ENCODE measurements at places on chromosomes 6 and 20.

- no peak for DNase-seq
Measured at GRCh38 chr20:39130627-39131026, 168.5 kb downstream of the DHX35 start.

DNA sequence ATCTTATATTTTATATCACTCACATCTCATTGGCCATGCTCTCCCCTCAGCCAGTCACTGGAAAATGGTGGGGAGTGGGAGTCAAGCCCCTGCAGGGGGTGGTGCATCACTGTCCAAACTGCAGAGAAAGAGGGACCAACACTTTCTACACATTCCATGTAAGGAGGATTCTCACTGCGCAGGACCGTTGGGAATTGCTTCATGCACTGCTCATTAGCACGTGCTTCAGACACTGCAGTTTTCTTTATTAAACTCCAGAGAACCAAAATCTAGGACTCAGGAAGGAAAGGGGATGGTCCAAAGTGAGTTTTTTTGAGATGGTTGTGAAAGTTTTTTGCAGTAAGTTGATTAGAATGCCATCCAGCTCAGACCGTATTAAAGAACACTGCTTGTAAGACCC lies 269.8 kb downstream of the FARS2 start:
- no peak for DNase-seq

DNA sequence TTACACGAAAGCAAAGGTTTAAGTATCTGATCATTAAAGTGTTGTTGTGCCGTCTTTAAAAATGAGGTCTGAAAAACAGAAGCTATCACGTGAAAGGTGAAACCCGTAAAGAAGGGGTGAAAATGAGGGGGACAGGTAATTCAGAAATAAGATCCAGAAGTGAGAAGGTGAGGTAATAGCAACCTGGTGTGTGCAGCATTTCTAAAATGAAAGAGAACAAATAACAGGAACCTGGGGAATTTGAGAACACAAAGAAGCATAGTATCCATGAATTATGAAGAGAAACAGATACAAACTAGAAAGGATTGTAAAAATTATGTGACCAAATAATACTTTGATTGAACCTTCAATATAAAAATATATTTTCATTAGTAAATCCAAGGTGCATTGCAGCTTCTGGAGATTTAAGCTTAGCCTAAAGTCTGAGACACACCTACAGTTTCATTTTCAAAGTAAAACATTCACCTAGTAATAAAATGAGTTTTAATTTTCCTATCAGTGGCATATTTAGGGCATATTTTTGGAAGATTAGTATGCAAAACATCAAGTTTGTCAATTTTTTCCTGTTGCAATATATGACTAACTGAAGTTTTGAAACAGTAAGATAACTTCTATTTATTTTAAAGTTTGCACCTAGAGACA lies 1.4 kb downstream of the HEY2 start:
- DNase-seq: no peak

GRCh38 chr6:22145823-22146677 lies 150.8 kb downstream of the PRL start:
- no peak for DNase-seq

DNA sequence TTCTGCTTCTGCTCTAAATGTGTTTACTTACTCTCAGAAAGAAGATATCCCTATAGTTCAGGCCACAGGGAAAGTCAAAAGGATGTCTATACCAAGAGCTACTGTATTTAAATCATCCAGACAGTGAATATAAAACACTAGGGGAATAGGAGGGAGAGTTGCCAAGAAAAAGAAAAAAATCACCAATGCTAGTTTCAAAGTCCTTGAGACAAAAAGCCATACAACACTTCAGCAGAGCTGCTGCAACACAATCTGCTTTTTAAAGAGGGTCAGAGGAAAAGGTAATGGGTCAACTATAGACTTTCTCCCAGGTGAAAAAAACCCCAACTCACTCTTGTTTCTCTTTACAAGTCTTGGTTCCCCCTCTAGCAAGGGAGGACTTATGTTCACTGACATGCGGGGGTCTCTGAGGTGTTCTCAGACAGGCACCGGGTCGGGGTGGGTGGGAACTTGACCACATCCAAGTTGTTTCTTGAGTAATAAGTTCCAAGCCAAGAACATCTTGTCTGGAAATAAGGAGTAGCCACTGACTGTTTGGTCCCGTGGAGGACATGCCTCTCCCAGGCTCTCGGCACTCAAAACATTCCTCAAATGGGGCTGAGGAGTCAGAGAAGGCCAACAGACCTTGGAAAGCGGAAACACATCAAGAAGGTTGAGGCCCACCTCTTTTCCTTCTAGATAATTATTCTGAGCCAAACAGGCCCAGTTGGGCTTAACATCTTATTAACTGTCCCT lies 47.7 kb downstream of the GJA10 start:
- no peak for DNase-seq

DNA sequence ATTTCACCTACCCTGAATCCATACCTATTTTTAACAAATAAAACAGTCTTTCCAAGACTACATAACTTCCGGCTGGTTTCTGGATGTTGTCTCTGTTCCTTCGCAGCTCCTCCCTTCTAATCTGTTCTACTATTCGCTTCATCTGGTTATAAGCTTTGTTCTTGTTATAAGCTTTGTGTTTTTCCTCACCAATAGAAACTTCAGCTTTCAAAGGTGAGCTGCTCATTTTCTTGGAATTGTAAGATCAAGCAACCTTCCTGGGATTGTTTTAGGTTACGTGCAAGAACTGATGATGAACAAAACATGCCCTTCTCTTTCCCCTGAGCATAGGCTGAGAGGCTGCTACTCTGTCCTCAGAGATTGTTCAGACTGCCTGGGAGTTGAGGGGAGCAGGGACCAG lies 2.1 kb downstream of the GFOD1 start:
- DNase-seq: no peak

DNA sequence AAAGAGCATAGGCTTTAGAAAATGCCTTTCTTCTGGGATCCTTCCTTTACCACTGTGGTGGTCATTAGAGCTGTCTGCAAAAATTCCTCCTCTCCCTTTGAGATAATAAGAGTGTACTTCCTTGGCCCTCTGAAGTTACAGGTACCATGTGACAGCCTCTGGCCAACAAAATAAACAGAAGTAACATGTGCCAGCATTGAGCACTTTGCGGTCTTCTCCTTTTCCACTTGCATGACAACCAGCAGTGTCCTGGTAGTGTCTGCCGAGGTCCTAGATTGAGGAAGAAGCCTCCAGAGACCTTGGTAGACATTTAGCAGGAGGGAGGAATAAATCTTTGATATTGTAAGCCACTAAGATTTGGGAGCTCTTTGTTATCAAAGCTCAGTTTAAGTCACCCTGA lies 87.5 kb upstream of the ARID1B start:
- DNase-seq: no peak

GRCh38 chr20:16143596-16143995 lies 429.7 kb downstream of the KIF16B start:
- DNase-seq: no peak

- no peak for DNase-seq
Measured at GRCh38 chr20:49505518-49505917, 23.1 kb upstream of the KCNB1 start.

DNA sequence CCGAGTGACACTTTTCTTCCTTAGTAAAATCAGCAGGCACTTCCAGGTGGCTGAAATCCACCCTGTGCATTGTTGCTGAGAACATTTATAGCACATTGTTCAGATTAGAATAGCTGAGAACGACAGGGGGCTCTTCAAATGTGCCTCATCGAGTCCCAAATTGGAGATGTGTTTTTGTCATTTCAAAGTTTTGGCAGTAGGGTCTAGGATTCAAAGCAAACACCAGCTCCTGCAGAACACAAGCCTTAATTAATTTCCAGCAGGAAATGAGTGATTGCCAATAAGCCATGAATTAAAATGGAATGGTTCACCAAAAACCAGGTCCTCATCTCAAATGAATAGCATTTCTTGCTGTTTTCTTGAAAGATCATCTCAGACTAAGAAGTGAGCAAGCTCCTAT lies 171.6 kb downstream of the PLCB1 start:
- DNase-seq: no peak

GRCh38 chr20:4009309-4009708 lies 6.0 kb downstream of the RNF24 start:
- no peak for DNase-seq

GRCh38 chr6:141677598-141678211 lies 455.0 kb upstream of the GJE1 start:
- no peak for DNase-seq
